ENCODE measurements at places on chromosomes 1 and 21.

DNA sequence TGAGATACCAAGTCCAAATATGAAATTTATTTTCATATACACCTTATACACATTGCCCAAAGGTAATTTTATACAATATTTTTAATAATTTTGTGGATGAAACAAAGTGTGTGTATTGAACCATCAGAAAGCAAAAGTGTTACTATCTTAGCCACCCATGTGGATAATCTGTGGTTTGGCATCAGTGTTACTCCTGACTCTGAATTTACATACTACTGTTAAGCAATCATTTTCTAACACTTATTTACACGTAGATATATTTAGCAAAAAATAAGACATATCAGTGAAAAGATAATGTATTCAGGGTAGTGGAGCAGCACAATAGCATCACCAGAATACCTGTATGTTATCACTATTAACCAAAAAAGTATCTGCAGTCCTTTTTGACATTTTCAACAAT lies 23.8 kb downstream of the DENND2D start:
- DNase-seq: no peak

DNA sequence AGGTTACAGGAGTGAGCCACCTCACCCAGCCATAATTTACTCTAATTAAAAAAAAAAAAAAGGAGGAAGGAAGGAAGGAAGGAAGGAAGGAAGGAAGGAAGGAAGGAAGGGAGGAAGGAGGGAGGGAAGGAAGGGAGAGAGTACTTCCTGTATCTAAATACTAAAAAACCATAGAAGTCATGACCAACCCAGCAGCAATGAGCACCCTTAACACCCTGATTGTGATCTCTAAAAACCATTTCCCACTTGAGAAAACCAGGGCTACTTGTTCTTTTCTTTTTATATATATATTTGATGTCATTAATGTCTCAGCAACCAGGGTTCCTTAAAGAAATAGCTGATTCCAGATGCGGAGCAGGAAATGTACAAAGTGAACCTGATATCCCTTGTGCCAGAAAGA lies 31.2 kb downstream of the ARID4B start:
- no peak for DNase-seq

- DNase-seq: peak; percentile 86
Observed at GRCh38 chr1:24966724-24967346, 36.8 kb upstream of the RUNX3 start.

DNA sequence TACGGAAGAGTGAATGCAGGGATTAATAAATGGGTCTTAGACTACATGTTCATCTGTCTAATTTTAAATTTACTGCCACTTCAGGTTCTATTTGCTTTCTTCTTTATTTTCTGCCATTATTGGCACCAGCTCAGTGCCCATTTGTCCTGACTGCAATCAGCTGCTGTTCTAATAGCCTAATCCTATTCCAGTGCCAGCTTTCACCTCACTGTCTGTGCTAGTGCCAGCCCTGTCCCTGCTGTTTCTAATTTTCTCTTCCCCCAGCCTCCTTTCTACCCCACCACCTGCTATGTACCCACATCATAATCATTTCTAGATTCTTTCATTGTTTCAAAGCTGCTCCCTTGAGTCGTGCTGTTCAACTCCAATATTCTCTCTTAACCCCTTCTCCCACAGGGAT lies 86.4 kb downstream of the KCNK1 start:
- DNase-seq: no peak

- no peak for DNase-seq
Observed at GRCh38 chr1:244160455-244161235, 109.6 kb downstream of the ZBTB18 start.

DNA sequence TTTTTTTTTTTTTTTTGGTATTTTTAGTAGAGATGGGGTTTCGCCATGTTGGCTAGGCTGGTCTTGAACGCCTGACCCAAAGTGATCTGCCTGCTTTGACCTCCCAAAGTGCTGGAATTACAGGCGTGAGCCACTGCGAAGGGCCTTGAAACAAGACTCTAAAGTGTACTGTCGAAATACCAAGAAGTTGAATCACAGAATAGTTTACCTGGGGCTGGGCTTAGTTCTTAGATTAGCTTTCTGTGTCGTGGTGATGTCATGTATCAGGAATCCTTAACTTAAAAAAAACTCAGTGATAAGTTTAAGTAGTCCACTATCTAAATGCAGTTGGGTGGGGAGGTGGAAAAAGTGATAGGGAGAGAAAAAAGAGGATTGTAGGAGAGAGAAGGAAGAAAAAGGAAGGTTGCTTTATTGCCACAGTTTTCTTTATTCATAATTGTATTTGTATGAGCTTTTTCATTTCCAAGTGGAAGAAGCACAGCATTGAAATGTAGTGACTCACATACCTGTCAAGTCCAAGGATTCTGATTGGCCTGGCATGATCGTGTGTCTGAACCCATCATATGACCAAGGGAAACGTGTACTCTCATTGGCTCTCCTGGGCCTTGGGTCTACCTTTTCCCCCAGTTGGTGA lies 13.4 kb downstream of the ITSN1 start:
- DNase-seq: no peak

GRCh38 chr1:11881749-11882441 lies 23.1 kb upstream of the NPPB start:
- DNase-seq: no peak

- DNase-seq: no peak
Observed at GRCh38 chr1:201332616-201333335, 44.7 kb downstream of the TNNT2 start.

DNA sequence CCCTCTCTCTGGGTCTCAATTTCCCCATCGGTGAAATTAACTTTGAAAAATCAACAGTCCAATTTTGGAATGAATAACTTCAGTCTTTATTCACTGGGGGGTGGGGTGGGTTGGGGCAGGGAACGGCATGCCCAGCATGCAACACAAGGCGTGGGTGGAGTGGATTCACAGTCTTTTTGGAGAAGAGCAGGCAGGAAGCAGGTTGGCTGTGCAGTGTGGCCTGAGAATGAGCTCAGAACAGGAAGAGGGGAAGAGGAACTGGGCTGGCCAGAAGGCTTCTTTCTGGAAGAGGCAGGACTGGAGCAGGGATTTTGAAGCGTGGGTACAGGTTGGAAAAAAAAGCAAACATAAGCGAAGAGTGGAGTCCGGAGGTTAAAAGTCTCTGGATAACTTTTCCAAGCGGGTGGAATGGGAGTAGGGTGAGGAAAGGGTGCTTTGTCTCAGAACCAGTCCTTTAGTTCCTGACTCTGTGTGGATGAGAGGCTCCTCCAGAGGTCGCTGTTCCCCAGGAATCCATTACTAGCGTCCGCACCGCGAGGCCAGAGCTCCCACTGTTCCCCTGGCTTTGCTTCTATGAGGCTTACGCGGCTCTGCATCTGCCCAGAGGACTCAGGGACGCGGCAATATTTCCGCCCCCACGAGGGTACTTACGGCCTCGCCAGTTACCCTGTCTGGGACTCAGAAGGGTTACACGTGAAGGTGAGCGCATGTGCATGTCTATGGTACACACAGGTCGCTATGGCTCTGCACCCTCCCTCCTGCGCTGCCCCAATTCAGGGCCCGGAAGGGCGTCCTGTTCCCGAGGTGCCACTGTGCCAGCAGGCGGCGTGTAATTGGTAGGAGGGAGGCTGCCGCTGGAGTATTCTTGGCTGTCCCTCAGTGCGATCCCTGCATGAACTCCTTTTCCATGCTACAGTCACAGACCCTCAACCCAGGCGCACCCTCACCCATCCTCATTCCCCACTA lies 5.5 kb upstream of the FOXD2 start:
- no peak for DNase-seq

DNA sequence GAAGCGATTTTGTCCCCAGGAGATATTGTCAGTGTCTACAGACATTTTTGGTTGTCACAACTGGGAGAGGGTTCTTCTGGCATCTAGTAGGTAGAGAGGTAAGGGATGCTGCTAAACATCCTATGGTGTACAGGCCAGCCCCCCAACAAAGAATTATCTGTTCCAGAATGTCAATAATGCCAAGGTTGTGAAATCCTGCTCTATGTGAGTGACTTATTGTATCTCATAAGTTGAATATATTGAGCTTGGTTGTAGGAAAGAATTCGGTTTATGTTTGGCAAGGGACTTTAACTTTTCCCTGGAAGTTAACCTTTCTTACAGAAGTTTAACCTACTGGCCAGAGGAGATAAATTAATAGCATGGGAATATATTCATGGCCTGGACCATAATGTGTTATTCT lies 52.6 kb upstream of the ANGPTL1 start:
- no peak for DNase-seq

- no peak for DNase-seq
Observed at GRCh38 chr1:1065265-1065939, 8.7 kb downstream of the RNF223 start.

- no peak for DNase-seq
Observed at GRCh38 chr21:31629972-31630711, 29.4 kb upstream of the SOD1 start.

DNA sequence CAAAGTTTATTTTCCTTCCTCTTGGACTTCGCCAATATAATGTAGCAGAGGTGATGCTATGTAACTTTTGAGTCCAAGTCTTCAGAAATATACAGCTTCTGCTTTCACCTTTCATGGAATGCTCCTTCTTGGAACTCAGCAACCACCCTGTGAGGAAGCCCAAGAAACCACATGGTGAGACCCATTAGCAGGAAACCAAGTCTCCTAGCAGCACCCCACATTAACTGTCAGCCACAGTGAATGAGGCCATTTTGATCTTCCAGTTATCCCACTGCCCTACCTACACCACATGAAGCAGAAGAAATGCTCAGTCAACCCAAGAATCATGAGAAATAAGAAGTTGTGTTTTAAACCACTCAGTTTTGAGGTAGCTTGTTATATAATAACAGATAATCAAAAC lies 58.2 kb downstream of the PAPPA2 start:
- DNase-seq: no peak

Measured in stimulated activated CD8-positive, alpha-beta memory T cell treated with anti-CD3 and anti-CD28 coated beads, Interleukin-15, amount 100 ng/mL, for 48 hours (primary cell).